Activated T-helper 1 cell treated with anti-CD3 and anti-CD28 coated beads, Interleukin-12 subunit alpha, Interleukin-12 subunit beta, Interleukin-2, Interleukin-4 antibody, amounts not matched to agents 30 ng/mL and 10 ng/mL and 1 ng/mL, durations not matched to agents 14 hours and 24 hours and 36 hours (primary cell): ENCODE measurements at places on chromosomes 6 and 20. TPM values are rescaled to one million over a fixed set of nuclear protein-coding genes. Genes with fewer than 3 reads are reported as not detected.

The ZNF334 gene
- 1.2 and 1.7 TPM in 2 replicates for total RNA-seq

The FOXF2 gene
- not detected in 2 replicates for total RNA-seq

The PROKR2 gene
- total RNA-seq = not detected in 2 replicates

The METTL24 gene
- total RNA-seq = not detected in 2 replicates

The BMP7 gene
- total RNA-seq = 0.12 and 0.21 TPM in 2 replicates

The PSORS1C2 gene
- not detected in 2 replicates for total RNA-seq

The NRN1 gene
- total RNA-seq = 2.8 and 3.0 TPM in 2 replicates
